BE2C (cell line): ENCODE measurements at places on chromosomes 3 and 15.

GRCh38 chr3:138463724-138464490, 29.5 kb downstream of the ESYT3 start:
- no peak for DNase-seq

GRCh38 chr3:47984075-47984728, 32.0 kb downstream of the MAP4 start:
- DNase-seq, result no peak

- no peak for DNase-seq
Measured at GRCh38 chr3:40845447-40845846, 320.7 kb downstream of the ZNF621 start.

- no peak for DNase-seq
Measured at GRCh38 chr15:23628612-23629233, 18.9 kb downstream of the MAGEL2 start.

- DNase-seq, result no peak
Measured at GRCh38 chr3:157300981-157301663, 135.5 kb upstream of the PTX3 start.

GRCh38 chr3:24521420-24522145, 26.9 kb upstream of the THRB start:
- DNase-seq, result peak; percentile 9

- DNase-seq, result no peak
Measured at GRCh38 chr3:120140098-120140742, 46.0 kb upstream of the GSK3B start.

- no peak for DNase-seq
Measured at GRCh38 chr3:58588030-58588614, 10.9 kb upstream of the FAM107A start.

- DNase-seq, result no peak
Measured at GRCh38 chr15:51621155-51621765, 1.3 kb downstream of the DMXL2 start.
